Left renal pelvis (tissue), 4 donors: ENCODE measurements at places on chromosomes 4 and X.

DNA sequence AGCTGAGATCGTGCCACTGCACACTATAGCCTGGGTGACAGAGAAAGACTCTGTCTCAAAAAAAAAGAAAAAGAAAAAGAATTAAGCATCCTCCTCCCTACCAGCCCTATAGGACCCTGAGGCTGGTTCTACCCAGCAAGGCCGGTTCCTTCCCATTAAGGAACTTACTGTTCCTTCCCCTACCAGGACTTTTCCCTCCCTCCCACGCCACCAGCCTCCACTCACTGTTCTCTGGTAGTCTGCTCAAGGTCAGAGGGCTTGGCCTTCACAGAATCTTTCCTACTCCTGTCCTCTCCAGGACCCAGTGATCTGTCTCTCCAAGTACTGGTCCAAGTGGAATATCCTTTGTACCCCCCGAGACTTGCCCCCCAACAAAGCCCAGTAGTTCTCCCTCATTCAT is 1.4 kb downstream of the GRIPAP1 start:
- DNase-seq, result no peak

- no peak for DNase-seq
Measured at GRCh38 chr4:2662598-2662997, 93.5 kb downstream of the TNIP2 start.

- no peak for DNase-seq
Measured at GRCh38 chr4:182837831-182838230, 79.4 kb downstream of the DCTD start.

DNA sequence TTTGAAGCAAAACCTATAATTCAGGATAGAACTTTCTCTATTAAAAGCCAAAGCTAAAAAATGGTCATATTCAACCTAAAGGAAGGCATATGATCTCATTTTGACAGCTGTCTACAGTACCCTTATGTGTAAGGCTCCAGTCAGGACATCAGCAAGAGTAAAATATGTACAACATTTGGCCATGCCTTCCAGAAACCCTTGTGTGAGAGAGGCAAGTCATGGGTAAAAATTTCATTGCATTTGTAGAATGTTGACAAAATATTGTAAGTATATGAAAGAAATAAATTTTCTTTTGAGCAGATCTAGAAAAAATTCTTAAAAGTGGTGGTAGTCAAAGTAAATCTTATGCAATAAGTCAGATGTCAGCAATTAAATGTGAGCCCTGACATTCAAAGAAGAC is 132.3 kb downstream of the SLC39A8 start:
- no peak for DNase-seq

- no peak for DNase-seq
Measured at GRCh38 chr4:39166177-39166576, 16.2 kb upstream of the WDR19 start.

- no peak for DNase-seq
Measured at GRCh38 chr4:20196476-20196875, 55.2 kb upstream of the SLIT2 start.

- DNase-seq, result no peak
Measured at GRCh38 chr4:4480685-4481398, 61.0 kb downstream of the STX18 start.

DNA sequence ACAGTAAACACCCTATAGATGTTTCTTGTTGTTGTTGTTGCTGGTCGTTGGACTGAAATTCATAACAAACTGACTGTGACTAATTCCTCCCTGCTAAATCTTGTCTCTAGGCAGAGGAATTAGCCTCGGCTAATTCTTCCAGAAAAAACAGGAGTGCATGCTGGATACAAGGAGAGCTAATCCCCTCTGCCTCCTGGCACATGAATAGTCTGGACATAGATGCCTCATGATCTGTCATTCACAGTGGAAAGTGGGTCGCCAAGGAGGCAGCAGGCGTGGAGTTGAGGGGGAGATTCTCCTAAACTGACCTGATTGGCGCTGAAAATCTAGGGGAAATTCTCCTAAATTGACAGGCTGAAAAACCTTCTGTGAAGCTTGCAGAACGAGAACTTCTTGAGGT is 220.1 kb downstream of the DCTD start:
- DNase-seq, result no peak

GRCh38 chrX:153623310-153624029 is 23.5 kb upstream of the DUSP9 start:
- DNase-seq, result no peak
